ENCODE measurements at places on chromosomes 1 and 21. TPM values are rescaled to one million over a fixed set of nuclear protein-coding genes. Genes with fewer than 3 reads are reported as not detected.

Gene KRTAP10-7
- total RNA-seq: not detected

GRCh38 chr1:40786995-40787705 lies 3.6 kb downstream of the KCNQ4 start:
- no peak for DNase-seq

GRCh38 chr1:236440373-236440772 lies 46.3 kb downstream of the EDARADD start:
- DNase-seq: no peak

GRCh38 chr1:118023199-118023598 lies 93.7 kb downstream of the WDR3 start:
- DNase-seq: no peak

Gene GUCA2B
- 1.3 TPM for total RNA-seq

Gene LCE5A
- not detected for total RNA-seq
